SK-N-SH treated with all-trans-retinoic acid at 6 μM for 48 hours (cell line): ENCODE measurements at places on chromosomes 6 and 20.

DNA sequence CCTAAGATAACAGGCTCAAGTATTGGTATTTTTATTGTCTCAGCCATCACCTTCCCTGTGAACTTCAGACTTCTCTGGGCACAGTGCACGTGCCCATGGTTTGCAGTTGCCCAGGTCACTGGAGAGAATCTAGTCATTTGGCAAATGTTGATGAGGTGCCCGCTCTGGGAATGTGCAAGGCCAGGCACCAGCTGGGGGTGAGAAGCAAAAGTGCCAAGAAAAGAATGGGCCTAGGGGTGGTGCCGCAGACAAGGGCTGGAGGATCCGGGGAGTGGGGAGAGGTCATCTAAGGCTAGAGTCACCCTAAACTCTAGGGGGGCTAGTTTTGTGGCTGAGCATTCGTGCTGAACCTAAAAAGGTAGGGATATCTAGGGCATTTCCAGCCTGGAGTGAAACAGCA lies 57.0 kb upstream of the VSTM2L start:
- ATAC-seq = no peak

- ATAC-seq = no peak
Observed at GRCh38 chr6:63496361-63496804, 75.9 kb upstream of the LOC128125822 start.

DNA sequence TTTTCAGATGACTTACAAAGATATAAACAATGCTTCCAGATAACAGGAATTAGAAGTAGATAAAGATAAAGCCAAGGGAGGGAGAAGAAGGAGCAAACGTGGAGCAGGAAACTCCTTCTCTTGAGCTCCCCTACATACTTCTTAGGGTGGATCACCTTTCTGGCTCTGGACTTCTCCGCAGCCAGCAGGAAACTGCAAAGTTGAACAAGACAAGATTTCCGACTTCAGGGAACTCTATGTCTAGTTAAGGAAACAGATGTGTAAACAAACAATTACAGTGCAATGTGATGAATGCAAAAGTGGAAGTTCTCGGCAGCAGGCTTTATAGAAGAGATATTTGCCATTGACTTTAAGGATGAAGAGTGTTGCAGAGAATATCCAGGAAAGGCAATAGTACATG lies 134.0 kb upstream of the MARCKS start:
- ATAC-seq = no peak

GRCh38 chr6:108421366-108421765 lies 126.5 kb downstream of the AFG1L start:
- no peak for ATAC-seq

DNA sequence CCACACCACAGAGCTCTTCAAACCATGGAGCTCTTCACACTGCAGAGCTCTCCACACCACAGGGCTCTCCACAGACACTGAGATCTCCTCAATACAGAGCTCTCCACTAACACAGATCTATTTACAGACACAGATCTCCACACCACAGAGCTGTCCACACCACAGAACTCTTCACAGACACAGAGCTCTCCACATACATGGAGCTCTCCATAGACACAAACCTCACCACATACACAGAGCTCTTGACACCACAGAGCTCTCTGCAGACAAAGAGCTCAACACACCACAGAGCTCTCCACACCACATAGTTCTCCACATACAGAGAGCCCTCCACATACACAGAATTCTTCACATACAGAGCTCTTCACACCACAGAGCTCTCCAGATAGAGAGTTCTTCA lies 53.0 kb downstream of the ERMARD start:
- ATAC-seq = no peak

- peak; percentile 28; the same call in 1 of the 3 replicates for ATAC-seq
Observed at GRCh38 chr6:146813554-146813953, 214.8 kb downstream of the ADGB start.

GRCh38 chr6:62392291-62392690 lies 106.3 kb upstream of the KHDRBS2 start:
- no peak for ATAC-seq

DNA sequence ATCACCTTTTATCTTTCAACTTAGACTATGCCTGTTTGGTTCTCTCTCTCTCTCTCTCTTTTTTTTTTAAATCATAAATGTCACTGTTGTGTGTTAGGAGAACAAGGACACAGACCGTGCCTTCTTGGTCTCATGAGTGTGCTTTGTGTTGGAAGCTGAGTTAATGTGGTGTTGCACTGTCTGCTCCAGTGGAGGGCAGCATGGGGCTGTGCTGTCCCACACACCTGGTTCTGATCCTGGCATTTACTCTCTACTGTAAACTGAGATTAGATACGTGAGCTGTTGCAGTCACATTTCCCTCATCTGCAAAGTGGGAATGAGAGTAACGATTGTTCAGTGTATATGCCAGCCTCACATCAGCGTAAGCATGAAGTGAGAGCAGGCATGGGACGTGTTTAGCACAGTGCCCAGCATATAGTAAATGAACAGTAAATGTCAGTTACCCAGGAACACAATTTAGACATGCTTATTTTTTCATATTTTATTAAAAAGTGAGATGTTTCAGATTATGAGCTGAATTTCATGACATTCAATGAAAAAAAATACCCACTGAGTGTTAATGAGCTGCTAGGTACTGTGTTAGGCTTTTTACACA lies 161.1 kb downstream of the FARS2 start:
- ATAC-seq = peak; percentile 100

- ATAC-seq = no peak
Observed at GRCh38 chr6:42426191-42426590, 25.5 kb downstream of the TRERF1 start.

GRCh38 chr20:54726687-54727300 lies 251.4 kb downstream of the DOK5 start:
- ATAC-seq = no peak

- ATAC-seq = no peak
Observed at GRCh38 chr6:92577077-92577719, 842.2 kb downstream of the EPHA7 start.

DNA sequence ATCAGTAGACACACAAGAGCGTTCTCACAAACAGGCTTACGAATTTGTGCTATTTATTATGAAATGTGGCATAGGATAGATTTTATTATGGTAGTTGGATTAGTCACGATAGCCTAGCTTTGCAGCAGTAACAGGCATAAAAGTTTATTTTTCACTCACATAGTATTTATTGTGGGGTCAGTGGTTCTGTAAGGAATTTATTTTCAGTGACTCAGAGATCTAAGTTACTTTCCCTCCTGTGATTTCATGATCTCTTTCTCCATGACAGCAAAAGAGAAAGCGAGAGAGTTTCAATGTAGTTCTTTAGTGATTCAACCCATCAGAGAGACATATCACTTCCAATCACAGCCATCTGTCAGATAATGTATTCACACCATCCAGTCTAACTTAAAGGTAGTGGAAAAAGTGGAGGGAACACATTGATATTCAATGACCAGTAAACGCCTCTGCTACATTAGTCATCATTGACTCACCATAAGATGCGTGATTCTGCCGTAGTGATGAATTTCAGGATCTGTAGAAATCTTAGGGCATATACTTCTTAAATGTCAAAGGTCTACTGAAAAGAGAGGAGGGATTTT lies 605.5 kb downstream of the HDGFL1 start:
- peak; percentile 79 for ATAC-seq

DNA sequence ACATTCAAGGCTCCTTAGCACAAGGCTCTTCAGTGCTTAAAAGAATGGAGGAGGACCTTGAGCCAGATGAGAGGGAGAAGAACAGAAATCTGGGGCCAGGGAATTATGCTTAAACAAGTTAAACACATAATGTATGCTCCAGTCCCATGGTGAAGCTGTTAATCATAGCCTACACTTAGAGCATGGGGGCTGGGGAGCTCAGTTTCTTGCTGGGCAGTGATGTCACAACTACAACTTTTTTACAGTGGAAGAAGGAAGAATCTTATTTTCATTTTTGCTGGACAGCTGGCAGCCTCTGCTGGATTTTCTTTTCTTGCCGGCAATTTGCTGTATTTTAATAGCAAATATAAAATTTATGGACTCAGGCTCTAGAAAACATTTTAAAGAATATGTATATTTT lies 432.5 kb downstream of the CD109 start:
- no peak for ATAC-seq

GRCh38 chr20:25364879-25365699 lies 25.5 kb downstream of the ABHD12 start:
- no peak for ATAC-seq

- no peak for ATAC-seq
Observed at GRCh38 chr6:11398451-11399326, 138.9 kb upstream of the TMEM170B start.

- ATAC-seq = peak; percentile 97
Observed at GRCh38 chr6:80638213-80639055, 532.0 kb downstream of the BCKDHB start.

GRCh38 chr20:48797275-48797825 lies 30.4 kb downstream of the PREX1 start:
- no peak for ATAC-seq

GRCh38 chr20:39607141-39607540 lies 645.0 kb downstream of the DHX35 start:
- no peak for ATAC-seq

- no peak for ATAC-seq
Observed at GRCh38 chr6:94680669-94681212, 896.6 kb upstream of the MANEA start.

- peak; percentile 68; the same call in 2 of the 3 replicates for ATAC-seq
Observed at GRCh38 chr6:90168693-90169131, 127.9 kb downstream of the BACH2 start.

DNA sequence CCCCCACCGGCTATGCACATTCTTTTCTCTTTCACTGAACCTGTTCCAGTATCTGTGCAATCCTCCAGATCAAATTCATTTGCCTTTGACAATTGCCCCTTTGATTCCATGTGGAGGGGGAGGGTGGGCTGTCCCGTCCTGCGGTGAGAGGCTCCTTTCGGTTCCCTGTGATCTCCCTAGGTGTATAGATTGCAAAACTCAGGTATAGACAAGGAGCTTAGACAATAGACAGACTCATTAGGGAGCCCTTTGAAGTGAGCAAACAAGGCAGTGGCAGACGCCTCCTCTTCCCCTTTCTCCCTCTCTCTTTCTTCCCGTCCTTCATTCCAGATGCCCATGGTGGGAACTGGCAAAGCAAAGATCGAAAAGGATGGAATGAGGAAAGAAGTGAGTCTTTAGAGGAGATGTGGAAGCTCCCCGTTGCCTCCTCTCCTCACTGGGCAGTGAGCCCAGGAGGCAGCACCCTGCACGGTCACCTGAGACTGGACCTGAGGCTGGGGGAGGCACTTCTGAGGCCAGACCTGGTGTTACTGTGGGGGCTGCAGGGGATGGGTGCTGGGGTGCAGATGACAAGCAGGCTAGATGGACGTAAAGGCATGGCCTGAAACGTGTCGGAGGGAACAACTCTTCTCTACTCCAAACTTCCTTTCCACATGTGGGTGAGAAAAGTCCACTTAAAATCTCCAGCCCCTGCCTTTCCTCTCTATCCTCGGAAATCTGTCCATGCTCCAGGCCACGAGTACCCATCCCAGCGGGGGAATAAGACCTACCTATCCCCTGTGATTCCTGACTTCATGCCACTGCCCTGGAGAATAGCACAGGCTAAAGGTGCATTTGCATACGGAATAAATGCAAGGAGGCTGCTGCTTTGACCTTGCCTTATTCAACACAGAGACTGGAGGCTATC lies 256.6 kb upstream of the FOXQ1 start:
- no peak for ATAC-seq

DNA sequence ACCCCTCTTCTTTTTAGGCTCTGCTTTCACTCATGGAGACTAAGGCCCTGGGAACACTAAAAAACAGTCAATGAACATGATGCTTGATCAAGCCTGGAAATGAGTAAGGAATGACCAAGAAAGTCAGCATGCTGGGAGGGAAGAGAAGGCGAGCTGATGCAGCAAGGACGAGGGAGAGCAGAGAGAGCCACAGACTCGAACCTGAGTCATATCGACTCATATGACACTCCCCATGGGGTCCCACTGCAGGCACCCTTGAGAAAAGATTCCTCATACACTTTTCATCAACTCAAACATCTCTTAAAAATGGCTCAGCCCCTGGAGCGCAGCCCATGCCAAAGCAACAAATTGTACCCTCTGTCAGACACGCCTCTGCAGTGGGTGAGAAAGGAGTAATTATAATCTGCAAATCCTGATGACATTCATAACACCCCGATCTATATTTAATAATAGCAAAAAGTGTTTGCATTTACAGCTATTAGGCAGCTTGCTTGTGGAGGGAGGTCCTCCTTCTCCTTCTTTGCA lies 127.2 kb downstream of the F13A1 start:
- ATAC-seq = no peak

- no peak for ATAC-seq
Observed at GRCh38 chr6:9614778-9615177, 800.1 kb downstream of the TFAP2A start.

DNA sequence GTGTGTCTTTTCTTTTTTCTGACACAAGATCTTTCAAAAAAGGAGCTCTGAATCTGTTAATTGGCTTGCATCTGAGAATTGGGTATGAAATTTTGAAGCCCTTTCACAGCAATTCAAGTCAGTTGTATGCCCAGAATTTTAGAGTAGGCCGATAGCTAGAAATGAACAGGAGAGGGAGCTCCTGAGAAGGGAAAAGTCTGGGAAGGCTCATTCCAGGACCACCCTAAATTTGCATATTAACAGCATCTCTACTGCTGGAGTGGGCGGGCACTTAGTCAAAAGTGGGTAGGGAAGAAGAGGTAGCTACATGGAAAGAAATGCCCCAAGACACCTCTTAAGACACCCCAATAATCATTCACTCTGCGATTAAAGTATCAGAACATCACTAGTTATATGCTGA lies 928.3 kb downstream of the TBC1D32 start:
- ATAC-seq = no peak

GRCh38 chr20:23253524-23253923 lies 97.1 kb upstream of the NXT1 start:
- no peak for ATAC-seq

GRCh38 chr20:45325371-45325770 lies 17.3 kb upstream of the MATN4 start:
- ATAC-seq = no peak

- no peak for ATAC-seq
Observed at GRCh38 chr20:20585146-20585545, 127.3 kb downstream of the RALGAPA2 start.

DNA sequence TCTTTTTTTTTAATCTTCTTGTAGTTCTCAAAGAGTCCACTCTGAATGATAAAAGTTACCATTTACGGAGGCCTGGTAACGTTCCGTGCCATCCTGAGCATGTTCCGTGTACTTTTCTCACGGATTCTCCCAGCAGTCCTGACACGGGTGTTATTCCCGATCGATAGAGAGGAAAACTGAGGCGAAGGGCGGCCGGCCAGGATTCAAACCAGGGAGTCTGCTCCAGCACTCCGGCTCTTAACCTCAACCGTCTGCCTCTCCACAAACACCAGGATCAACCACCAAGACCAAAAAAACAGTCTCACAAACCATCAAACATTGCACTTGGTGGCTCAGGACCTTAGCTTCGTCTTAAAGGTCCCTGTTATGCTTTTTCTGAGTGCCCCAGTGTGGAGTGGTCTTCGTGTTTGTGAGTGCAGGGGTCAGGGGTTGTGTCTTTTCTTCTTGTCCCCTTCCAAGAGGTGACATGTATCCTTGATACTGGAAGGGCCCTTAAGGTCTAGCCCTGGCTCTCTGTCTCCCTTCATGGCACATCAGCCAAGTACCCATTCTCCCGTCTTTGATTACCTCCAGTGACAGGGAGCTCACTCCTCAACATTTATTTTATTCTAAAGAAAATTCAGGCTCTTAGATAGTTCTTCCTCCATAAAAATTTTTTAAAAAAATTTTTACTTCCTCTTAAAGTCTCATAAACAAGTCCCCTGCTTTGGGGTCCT lies 35.1 kb downstream of the SRC start:
- ATAC-seq = no peak

- no peak for ATAC-seq
Observed at GRCh38 chr20:2292416-2293110, 3.2 kb upstream of the TGM3 start.
